ENCODE measurements at places on chromosomes 4 and X. TPM values are rescaled to one million over a fixed set of nuclear protein-coding genes. Genes with fewer than 3 reads are reported as not detected.

SRP72 gene
- total RNA-seq: 103 TPM

SERPINA7 gene
- total RNA-seq: not detected

YIPF6 gene
- 34.2 TPM for total RNA-seq

RAB33A gene
- 16.7 TPM for total RNA-seq

GRCh38 chr4:15955670-15956069, 7.3 kb downstream of the FGFBP2 start:
- DNase-seq: no peak

DNA sequence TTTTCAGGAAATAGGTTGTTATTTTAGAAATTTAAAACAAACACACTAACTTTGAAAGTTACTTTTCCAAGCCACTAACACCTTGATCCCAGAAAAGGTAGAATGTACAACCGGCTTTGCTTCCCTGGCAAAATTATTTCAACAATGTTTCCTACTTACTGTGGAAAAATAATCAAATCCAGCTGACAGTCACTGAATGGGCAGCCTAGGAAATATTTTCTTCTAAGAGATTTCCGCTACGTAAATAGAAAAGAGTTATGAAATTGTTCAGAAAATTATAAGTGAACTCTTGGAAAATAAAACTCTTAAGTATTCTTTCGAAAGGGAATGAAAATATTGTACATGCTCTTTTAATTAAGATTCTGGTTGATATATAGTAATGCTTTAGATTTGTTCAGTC, 195.7 kb downstream of the GASK1B start:
- DNase-seq: no peak

DNA sequence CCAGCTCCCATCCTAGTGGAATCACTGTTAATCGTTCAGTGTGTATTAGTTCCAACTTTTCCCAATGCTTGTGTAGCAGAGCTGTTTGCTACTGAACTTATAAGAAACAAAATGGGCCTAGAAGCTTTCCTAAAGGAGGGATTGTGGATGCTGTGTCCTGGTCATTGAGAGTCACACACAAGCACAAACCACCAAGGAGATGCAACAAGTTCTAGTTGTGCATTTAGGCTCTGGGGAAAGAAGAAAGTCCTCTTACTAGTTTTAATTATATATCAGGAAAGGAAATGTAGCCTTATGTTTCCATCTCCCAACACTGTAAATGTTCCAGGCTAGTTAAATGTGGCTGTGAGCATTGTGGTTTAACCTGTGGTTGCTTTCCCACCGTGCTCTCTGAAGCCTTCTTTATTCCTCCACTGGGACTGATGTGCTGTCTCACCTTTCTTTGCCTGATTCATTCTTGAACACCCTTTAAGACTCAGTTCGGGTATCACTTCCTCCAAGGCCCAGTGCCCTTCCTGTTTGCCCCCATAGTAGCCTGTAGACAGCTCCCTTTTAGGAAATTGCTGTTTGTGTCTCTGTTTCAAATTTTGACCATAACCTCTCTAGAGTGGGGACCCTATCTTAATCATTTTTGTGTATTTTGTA, 34.3 kb downstream of the ATP10D start:
- DNase-seq: no peak
